ENCODE measurements at places on chromosomes 4 and X.

GRCh38 chrX:49187028-49187394 is 838 bp upstream of the PRICKLE3 start:
- no peak for DNase-seq

DNA sequence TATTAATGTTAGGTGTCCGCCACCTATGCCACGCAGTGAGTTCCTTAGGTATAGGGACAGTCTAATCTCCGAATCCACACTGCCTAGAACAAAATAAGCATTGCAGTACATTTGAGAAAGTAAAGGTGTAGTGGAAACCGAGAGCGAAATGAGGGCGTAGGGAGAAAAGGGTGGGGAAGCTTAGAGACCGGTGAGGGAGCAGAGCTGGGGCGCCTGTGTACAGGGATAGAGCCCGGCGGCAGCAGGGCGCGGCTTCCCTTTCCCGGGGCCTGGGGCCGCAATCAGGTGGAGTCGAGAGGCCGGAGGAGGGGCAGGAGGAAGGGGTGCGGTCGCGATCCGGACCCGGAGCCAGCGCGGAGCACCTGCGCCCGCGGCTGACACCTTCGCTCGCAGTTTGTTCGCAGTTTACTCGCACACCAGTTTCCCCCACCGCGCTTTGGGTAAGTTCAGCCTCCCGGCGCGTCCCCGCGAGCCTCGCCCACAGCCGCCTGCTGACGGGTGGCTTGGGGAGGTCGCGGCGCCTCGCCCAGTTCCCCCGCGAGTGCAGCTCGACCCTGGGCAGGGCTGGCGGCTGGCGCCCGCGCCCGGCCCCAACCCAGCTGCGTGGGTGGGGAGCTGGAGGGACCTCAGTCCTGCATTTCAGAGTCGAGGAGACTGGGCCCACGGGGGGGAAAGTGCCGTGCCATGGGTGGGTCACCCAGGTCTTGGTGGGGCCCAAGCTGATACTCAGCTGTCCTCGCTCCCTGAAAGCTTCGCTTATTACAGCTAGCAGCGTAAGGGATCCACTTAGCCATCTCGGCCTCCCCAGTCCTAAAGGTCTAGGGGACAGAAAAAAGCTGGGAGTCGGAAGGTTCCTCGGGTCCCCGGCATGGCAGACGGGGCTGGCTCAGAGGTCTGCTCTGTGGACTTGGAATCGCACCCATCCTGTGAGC is at the start of gene ANXA3:
Gene ANXA3 (plus strand): TSS at position 351 of the 932 bp plus-strand sequence. CDS start 2,704 bp downstream, outside the sequence.
- DNase-seq, result no peak

- DNase-seq, result no peak
Observed at GRCh38 chr4:140113653-140114052, 40.3 kb downstream of the MAML3 start.

GRCh38 chr4:3462790-3463415 is at the start of gene DOK7:
TSS of gene DOK7 (plus strand) at chr4:3463306. CDS start at chr4:3463376, 70 bp downstream.
- no peak for DNase-seq

GRCh38 chr4:16259889-16260246 is 33.6 kb upstream of the TAPT1 start:
- no peak for DNase-seq
